Cerebellum (tissue), 4 donors: ENCODE measurements at places on chromosomes 13 and 19. TPM values are rescaled to one million over a fixed set of nuclear protein-coding genes. Genes with fewer than 3 reads are reported as not detected.

DNA sequence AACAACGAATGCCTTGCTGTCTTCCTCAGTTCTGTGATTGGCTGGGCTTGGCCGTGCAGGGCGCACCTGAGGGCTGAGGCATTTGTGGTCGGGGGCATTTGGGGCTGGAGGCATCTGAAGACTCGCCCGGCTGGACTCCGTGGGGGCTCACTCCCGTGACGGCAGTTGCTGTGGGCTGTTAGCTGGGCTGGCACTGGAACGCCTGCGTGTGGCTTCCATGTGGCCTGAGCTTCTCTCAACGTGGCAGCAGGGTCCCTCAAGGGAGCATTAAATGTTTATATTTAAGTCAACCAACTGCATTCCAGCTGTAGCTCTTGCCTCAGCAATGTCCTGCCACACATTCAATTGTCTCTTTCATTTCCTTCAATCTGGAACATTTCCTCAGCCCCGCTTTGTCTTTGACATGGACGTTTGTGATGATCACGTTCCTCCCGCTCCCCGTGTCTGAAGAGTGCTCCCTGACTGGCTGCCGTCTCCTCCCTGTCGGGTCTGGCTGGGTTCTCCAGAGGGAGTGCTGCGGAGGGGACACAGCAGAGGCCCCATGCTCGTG lies 21.0 kb downstream of the CCDC8 start:
- DNase-seq, result no peak

- no peak for DNase-seq
Observed at GRCh38 chr13:21637296-21637695, 33.3 kb upstream of the MICU2 start.

DNA sequence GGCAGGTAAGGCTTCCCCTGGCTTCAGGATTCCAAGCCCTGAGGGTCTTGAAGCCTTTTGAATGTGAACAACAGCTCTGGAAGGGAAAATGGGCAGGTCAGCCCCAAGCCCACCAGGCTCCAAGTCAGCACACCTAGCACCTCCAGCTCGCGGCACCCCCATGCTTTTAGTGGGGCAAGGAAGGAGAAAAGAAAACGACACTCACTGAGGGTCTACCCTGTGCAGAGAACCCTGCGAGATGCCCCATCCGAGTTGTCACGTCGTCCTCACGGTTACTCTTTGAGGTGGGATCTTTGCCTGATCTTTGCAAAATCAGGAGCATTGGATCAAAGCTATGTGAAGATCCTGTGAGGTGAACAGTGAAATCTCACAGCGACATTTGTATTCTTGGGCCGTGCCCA lies 5.7 kb upstream of the F10 start:
- DNase-seq, result no peak

- DNase-seq, result no peak
Observed at GRCh38 chr19:48858984-48859710, 9.3 kb downstream of the PLEKHA4 start.

- no peak for DNase-seq
Observed at GRCh38 chr19:32422435-32422834, 16.9 kb downstream of the DPY19L3 start.

RASIP1 gene
- total RNA-seq, result 4.7 TPM

ERICH4 gene
- total RNA-seq, result not detected
